ENCODE measurements at places on chromosomes 11 and 22.

- DNase-seq = no peak
Measured at GRCh38 chr22:22820626-22821025, 67.0 kb upstream of the IGLL5 start.

GRCh38 chr22:42608136-42608822, 6.4 kb downstream of the POLDIP3 start:
- no peak for DNase-seq

GRCh38 chr11:121958971-121959325, 157.1 kb downstream of the BLID start:
- DNase-seq = no peak

GRCh38 chr11:128852327-128853023, 14.6 kb downstream of the KCNJ1 start:
- DNase-seq = no peak

DNA sequence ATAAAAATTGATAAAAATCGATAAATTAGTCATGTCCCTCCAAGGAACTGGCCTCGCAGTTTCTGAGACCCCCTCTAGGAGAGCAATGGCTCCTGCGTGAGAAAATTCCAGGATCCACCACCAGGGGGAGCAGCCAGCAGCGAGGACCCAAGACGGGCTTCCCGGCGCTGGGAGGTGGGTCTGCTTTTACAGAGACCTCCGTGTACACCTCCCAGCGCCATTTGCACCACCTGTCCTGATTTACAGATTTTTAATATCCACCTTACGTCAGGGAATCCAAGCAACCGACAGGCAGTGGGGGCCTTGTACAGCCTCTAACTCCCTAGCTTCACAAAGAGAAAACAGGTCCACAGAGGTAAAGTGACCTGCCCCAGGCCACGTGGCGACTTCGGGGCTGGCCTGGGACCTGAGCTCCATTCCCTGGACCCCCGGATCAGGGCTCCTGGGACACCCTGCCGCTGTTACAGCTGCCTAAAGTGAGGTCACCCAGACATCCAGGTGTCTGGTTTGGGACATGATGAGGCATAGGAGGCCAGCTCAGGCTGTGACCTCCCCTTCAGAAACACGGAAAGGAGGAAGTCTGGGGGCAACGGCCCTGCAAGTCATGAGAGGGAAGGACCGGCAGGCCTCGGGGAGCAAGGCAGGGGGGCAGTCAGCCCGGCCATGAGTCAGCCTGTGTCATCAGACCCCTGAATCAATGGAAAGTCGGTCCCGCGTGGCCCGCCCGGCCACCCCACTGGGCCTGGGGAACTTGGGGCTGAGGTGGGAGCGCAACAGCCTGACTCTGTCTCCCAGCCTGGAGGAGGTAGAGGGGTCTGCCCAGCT, 3.5 kb downstream of the OSM start:
- DNase-seq = peak; percentile 68

DNA sequence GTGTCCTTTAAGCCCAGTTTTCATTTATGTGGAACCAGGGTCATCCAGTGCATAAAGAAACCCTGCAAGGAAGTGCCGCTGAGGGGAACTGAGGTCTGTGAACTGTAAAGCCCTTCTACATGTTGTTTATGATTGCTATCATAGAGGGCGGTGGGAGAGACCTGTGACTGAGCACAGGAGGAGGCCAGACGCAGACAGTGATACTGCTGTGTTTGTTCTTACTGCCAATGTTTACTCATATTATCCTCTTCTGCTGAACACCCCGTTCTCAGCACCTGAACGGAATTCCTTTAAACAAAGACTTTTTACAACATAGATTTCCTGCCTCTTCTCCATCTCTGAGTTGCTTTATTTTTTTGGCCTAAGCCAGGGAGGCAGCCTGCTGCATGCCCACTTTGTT, 967 bp upstream of the GALNT18 start:
- no peak for DNase-seq

DNA sequence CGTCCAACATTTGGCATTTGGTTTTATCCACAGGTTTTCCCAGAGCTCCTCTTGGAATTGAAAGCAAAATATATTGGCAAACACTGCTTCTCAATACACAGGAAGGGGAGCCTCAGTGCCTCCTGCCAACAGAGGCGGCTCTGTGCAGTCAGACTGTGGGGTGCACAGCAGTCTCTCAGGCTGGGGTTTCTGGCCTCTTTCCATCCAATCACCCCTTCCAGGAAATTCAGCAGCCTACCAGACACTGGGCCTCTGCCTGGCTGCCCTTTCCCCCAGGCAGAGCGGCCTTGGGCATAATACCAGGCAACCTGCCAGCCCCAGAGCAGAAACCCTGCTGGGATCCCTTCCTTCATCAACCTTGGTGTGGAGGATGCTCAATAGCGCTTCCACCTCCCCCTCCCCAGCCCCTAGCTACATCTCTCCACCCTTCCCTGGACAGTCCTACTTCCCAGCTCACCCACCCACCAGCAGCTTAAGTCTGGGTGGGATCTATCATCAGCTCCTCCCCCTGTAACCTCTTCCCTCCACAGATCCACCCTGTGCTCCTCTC, 17.8 kb upstream of the RAPSN start:
- DNase-seq = peak; percentile 55

DNA sequence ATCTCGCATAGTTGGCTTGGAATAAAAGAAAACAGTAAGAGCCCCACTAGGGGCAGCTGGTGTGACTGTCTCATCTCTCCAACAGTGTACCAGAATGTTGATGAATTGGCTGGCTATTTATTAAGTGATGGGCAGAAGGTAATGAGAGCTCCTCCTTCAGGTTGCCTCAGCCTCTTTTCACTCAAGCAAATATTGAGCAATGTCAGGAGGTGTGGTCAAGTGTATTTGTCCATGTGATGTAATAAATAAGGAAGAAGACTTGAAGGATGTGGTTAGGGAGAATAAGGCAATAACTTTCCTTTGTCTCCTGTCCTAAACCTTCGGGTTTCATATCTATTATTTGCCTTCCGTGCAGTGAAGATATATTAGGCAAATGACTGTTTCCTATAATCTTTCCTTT, at the start of gene TCN1:
Gene TCN1 (minus strand): TSS at position 91 of the 400 bp plus-strand sequence. CDS start 17 bp downstream, at position 74.
- DNase-seq = no peak

- peak; percentile 37 for DNase-seq
Measured at GRCh38 chr22:38262051-38262795, 10.6 kb downstream of the TMEM184B start.

DNA sequence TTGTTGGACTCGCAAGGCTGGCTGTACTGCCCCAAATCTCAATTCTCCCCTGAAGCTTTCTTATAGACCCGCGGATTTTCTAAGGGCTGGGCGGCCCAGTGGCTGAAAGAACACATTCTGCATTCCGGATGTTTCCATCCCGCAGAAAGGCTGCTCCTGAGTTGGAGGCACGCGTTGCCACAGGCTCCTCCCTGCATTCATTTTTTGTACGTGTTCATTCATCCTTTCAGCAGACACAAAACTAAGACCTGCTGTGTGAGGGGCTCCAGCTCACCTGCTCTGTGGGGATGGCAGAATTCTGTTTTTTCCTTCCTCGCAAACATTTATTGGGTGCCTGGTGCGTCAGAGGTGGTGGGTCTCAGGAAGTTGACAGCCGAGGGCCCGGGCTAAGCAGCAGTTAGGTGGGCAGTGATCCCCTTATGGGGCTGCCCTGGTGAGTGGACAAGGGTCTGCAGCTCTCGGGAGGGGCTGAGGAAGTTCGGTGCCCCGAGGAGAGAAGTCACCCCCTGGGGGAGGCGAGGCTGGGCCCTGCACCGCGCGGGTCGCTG, 23.7 kb downstream of the SHANK3 start:
- DNase-seq = no peak

DNA sequence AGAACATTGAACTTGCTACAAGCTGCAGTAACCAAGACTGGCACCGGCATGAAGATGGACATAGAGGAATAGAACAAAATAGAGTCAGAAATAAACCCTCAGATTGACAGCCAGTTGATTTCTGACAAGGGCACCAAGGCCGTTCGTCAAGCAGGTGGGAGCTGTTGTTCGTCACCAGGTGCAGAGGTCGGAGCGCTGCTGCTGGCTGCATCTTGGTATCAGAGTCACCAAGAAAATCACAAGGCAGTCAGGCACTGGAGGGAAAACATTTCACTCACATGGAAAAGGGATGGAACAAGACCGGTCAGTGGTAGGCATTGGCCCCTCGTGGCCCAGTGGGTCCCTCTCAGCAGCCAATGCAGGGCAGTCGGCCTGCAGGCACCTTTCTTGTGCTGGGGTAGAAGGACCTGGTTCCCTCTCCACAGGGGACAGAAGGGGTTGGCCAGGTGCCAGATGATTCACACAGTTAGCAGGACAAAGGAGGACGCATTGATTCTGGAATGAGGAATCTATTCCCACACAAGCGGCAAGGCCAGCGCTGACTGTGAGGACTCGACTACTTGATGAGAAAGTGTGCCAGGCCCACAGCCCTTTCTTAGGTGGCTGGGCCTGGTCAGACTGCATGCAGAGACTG, 115.8 kb upstream of the FGF3 start:
- DNase-seq = peak; percentile 30

DNA sequence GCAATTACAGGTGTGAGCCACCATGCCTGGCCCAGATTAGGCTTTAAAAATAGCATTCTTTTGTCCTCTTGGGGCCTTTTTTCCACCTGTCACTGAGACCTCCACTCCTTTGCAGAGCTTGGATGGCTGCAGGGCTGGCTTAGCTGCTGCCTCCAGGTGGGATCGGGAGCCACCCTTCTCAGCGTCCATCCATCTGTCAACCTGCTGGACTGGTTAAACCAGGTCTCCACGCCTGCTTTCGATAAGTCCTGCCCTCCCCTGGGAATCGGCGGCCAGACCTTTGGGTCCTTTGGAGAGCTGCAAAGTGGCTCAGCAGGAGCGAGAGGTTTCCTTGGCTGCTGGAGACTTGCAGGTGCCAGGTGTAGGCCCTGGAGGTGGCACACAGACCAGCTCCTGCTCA, 23.4 kb upstream of the GRAMD4 start:
- no peak for DNase-seq

DNA sequence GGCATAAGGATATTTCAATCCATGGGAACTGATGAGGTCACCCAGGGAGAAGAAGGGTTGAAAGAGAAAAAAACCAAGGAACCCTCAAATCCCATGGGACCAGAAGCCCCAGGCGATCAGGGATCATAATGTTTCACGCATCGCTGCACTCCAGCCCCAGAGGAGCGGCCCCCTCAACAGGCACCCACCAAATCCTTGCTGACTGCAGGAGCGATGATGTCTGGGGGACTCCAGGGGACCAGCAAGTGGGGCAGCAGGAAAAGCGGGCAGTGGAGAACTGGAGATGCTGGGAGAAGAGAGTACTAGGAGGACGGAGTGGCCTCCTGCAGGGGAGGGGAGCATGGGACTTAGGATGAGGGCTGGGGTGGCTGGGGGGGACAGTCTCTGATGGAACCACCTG, 47.7 kb upstream of the LINC01488 start:
- no peak for DNase-seq

DNA sequence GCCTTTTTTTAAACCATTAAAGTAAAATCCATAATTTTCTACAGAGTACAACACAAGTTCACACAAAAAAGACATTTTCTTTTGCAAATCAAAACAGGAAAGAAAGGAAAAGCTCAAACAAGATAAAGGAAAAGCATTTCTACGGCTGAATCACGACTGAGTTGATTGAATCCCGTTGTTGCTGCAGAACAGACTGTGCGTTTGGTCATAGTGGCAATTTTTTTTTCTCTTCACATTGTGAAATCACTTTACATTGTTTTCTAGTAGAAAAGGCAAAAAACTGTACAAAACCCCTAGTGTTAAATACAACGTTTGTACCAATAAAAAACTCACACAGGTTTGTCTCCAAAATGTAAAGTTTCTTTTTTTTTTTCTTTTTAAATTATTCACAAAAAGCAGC, 17.3 kb upstream of the RAPSN start:
- no peak for DNase-seq

- DNase-seq = peak; percentile 38
Measured at GRCh38 chr11:128848815-128849455, 18.2 kb downstream of the KCNJ1 start.

GRCh38 chr11:93510196-93510873, 32.9 kb downstream of the SMCO4 start:
- DNase-seq = no peak

DNA sequence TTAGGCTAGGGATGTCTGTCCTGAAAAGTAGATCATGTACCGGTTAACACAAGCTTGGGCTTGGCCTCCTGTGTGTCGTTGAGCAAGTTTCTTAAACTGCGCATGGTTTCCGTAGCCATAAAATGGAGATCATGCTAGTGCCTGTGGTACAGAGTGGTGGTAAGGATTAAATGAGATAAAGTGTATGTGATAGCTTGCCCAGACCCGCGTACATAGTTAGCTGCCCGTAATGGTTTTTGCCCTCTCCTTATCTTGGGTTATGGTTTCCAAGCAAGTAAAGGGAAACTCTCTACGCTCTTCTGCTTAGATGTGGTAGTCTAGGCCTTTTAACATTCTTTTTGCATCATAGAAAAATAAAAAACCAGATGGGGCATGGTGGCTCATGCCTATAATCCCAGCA, 11.0 kb upstream of the PTPRJ start:
- DNase-seq = no peak

GRCh38 chr22:43860126-43860525, 2.2 kb downstream of the SULT4A1 start:
- no peak for DNase-seq

Data from EL (cell line).